ENCODE measurements at places on chromosomes 5 and 9. TPM values are rescaled to one million over a fixed set of nuclear protein-coding genes. Genes with fewer than 3 reads are reported as not detected.

DNA sequence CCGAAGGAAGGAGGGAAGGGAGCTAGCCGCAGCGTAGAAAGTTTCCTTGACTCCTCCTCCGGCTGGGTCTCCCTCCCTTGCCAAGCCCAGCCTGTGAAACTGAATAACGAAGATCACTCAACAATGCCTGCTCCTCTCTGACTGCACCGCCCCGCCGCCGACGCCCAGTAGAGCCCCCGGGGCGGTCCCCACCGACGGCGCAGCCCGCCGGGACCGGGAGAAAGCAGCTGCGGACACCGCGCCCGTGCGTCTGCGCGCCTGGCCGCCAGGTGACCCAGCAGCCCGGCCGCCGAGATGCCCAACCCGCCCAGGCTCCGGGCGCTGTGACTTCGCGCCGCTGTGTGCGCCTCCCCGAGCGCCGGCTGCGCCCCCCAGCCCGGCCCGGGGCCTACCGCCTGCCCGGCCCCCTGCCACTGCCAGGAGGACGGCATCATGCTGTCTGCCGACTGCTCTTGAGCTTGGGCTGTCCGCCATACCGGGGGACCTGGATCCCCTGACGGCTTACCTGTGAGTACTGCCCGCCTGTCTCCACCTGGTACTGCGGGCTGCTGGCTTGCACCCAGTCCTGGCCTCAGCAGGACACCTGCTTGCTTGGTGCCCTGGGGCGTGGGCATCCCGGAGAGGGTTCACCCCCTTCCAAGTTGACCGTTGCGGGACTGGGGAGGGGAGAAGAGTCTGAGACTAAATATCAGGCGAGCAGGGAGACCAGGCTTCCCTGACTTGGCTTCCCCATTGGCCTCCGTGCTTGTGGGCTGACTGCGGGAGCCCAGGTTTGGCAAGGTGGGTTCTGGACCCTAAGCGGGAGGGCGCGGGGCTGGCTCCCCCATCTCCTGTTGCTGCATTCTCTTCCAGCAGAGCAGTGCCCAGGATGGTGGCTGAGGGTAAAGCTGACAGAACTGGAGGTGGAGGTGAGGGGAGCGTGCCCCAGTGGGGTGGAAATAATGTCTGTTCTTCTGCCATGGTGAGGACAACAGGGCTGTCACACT is 26.2 kb upstream of the SPTLC1 start:
- H3K4me1 ChIP-seq = peaks cover 8% of the 10 kb centered on the region
- H3K27me3 ChIP-seq = no peaks in the 10 kb centered on the region
- H3K27ac ChIP-seq = no peak overlapping the region

DNA sequence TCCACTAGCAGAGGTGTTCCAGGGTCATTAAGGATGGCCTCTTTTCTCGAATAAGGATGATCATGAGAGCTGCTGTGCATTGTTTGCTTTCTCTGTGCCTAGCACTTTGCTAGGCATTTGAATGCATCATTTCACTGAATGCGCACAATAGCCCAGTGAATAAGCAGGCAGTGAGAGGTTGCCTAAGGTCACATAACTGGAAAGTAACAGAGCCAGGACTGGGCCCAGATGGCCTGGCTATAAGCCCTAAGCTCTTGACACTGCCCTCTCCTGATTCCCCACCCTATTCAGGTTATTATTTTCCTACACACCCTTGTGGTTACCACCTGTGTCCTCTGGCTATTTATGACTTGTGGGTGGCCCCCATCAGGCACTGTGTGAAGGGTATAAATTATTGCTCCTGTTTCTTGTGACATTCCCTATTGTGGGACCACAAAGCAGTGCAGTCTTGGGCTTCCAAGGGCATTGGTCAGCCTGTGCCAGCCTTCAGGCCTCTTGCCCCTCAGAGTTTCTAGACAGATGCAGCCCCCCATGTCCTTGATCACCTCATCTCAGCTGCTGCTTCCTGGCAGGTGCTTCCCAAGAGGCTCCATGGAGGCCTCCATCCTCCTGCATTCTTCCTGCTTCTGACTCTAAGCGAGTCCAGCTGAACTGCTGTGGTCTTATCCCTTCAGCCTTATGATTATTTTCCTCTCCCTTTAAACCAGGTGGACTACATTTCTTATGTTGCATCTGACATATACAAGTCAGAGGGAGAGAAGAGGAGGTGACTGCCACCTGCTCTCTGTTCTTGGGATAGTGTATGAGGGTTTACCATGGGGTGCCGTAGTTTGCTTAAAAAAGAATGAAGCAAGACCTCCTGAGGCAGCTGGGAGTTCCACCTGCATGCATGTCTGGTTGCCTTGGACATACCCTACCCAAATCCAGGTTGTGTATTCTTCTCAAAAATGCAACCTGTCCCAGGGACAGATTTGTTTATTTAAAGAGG is 47.6 kb downstream of the ANGPTL2 start:
- no peaks in the 10 kb centered on the region for H3K27me3 ChIP-seq
- no peak overlapping the region for H3K27ac ChIP-seq
- H3K36me3 ChIP-seq = no peaks in the 10 kb centered on the region
- no peak overlapping the region for H3K4me3 ChIP-seq
- no peak for DNase-seq
- H3K4me1 ChIP-seq = no peaks in the 10 kb centered on the region

DNA sequence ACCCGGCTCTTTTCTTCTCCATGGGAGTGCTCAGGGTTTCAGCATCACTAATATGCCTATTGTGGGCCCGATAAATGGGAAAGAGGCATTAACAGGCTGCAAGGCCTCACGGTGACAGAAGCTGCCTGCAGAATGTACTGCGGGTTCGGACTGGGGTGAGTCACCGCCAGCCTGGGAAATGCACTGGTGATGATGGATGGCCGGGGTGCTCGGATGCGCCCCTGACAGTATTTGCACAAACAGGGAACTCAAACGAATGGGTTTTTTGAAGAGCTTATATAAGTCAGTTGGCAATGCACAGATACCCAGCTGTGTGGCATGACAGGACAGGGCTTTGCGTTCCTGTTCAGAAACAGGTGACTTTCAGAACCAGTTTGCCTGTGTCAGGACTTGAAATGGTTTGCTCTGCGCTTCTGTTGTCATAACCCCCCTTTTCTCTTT is 42.0 kb upstream of the PITX1 start:
- no peak overlapping the region for H3K4me3 ChIP-seq
- DNase-seq = no peak

- peak overlapping the region; percentile 71 for H3K27ac ChIP-seq
- DNase-seq = peak; percentile 45
- peaks cover 23% of the 10 kb centered on the region for H3K4me1 ChIP-seq
- no peaks in the 10 kb centered on the region for H3K27me3 ChIP-seq
- H3K36me3 ChIP-seq = no peaks in the 10 kb centered on the region
- H3K4me3 ChIP-seq = peak overlapping the region; percentile 74
These were observed 852 bp downstream of the ARHGEF37 start for GRCh38 chr5:149581931-149582768.

GRCh38 chr5:72597456-72597948 is 90.3 kb upstream of the ZNF366 start:
- H3K27me3 ChIP-seq = no peaks in the 10 kb centered on the region
- H3K4me1 ChIP-seq = no peaks in the 10 kb centered on the region
- no peak for DNase-seq
- H3K4me3 ChIP-seq = no peak overlapping the region

- peaks cover 24% of the 10 kb centered on the region for H3K4me1 ChIP-seq
- H3K36me3 ChIP-seq = no peaks in the 10 kb centered on the region
- H3K4me3 ChIP-seq = peak overlapping the region; percentile 99
- no peak for DNase-seq
- peak overlapping the region; percentile 99 for H3K27ac ChIP-seq
- H3K27me3 ChIP-seq = no peaks in the 10 kb centered on the region
These were observed 812 bp downstream of the SREK1 start for GRCh38 chr5:66144834-66145390.

GRCh38 chr5:127192836-127193338 is 97.7 kb upstream of the MEGF10 start:
- H3K27ac ChIP-seq = no peak overlapping the region
- peaks cover 7% of the 10 kb centered on the region for H3K4me1 ChIP-seq
- H3K27me3 ChIP-seq = no peaks in the 10 kb centered on the region
- H3K36me3 ChIP-seq = no peaks in the 10 kb centered on the region
- DNase-seq = no peak

DNA sequence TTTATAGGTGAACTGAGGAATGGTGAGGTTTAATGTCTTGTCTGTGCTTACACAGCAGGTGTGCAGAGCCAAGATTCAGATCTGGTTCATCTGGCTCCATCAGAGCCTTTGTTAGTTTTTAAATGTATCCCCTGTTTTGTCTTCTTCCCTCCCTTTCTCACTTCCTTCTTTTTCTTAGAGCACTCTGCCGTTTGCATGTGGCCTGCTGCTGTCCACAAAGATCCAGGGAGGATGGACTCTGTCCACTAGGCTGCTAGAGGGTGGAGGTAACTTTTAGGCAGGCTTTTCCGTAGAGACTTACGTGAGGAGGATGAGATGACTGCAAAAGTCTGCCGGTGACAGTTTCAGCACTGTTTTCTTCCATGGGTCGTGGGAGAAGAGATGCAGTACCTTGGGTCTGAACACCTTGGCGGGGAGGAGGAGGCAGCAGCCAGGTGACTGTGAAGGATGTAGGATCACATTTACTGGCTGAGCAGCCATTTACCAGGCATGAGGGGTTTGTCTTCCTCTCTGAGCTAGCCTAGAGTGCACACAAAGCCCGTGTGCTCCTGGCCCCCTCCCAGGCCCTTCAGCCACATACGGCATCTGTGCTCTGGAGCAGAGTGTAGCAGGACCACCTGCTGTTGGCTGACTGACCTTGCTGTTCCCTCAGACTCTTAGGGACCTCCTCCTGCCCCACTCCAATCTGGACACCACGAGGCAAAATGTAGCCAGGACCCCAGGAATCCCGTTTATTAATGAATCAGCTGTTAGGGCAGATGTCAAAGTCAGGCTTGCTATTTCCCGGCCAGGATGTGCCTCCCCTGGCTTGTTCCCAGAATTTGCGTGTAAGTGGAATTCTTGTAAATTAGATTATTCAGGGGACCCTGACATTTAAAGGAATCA is 1.8 kb downstream of the NTMT1 start:
- peaks cover 2% of the 10 kb centered on the region for H3K36me3 ChIP-seq
- H3K4me1 ChIP-seq = peaks cover 6% of the 10 kb centered on the region
- peak overlapping the region; percentile 80 for H3K4me3 ChIP-seq
- no peaks in the 10 kb centered on the region for H3K27me3 ChIP-seq
- DNase-seq = no peak
- peak overlapping the region; percentile 91 for H3K27ac ChIP-seq

GRCh38 chr5:79691007-79691406 is 1.4 kb downstream of the CMYA5 start:
- H3K4me1 ChIP-seq = no peaks in the 10 kb centered on the region
- DNase-seq = no peak
- H3K27me3 ChIP-seq = no peaks in the 10 kb centered on the region
- no peaks in the 10 kb centered on the region for H3K36me3 ChIP-seq
- H3K4me3 ChIP-seq = no peak overlapping the region

DNA sequence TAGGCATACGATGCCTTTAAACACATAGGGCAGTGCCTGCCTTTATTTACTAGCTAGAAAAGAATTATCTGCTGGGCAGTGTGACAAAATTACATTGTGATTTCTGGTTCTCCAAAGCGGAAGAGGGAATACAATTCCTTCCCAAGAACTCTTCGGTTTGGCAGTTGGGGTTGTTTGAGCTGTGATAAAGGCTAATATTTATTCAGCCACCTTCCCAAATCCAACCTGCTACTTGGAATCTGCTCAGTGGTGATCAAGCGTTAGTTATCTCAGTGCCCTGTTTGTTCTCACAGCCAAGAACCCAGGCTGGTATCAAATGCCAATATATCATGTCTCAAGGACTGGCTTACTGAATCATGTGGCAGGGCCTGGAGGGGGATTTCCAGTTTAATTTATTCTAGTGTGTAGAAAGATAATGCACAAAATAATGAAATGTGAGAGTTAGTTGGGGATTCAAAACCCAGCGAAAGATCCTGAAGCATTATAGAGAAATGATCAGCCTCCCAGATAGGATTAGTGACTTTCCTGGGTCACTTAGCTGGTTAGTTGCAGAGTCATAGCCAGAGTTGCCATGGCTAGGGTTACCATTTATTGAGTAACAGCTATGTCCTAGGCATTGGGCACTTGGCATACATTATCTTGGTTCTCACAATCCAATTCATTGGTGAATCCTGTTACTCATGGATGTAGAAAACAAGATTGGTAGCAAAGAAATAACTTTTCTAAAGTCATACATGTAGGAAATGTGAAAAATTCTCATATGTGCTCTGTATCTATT is 457.0 kb upstream of the KLF4 start:
- DNase-seq = no peak
- H3K4me1 ChIP-seq = no peaks in the 10 kb centered on the region
- no peaks in the 10 kb centered on the region for H3K36me3 ChIP-seq
- H3K27me3 ChIP-seq = no peaks in the 10 kb centered on the region

The BAAT gene
- 31.9 TPM for total RNA-seq

DNA sequence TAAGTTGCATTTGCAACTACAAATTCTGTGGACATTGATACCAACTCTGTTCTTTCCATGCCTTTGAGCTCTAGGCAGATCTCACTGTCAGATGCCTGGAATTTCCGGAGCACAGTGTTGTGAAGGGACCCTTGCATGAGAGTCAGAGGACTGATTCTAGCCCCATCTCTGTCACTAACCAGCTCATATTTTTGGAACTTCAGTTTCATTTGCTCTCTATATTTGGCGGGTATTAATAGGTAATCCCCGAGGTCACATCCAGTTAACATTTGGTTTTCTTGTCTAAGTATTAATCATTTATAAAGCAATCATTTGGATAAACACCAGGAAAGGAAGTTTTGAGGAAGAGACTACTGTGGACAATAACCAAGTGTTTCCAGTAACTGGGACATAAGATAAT is 115.7 kb downstream of the MAN2A1 start:
- H3K4me3 ChIP-seq = no peak overlapping the region
- DNase-seq = no peak

The LCP2 gene
- total RNA-seq = 7.3 TPM

GRCh38 chr5:124754206-124754927 is 7.9 kb upstream of the ZNF608 start:
- no peaks in the 10 kb centered on the region for H3K36me3 ChIP-seq
- H3K4me1 ChIP-seq = peaks cover under 1% of the 10 kb centered on the region
- DNase-seq = no peak
- H3K27ac ChIP-seq = no peak overlapping the region

DNA sequence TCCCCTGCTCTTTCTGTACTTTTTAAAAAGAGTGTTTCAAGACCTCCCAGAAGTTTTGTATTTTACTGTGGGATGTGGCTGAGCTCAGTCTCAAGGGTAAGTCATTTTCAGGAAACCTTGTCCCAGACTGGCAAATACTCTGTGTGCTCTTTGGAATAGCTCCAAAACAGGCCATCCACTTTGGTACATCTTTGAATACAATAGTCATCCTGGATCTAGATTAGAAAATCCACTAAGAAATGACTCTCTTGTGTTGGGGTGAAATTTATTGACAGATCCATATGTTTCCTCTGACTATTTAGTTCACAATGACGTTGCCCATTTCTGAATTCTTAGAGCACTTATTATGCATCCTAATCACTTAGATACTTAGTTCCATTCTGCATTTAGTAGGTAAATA is 95.2 kb downstream of the PLCXD3 start:
- H3K27ac ChIP-seq = no peak overlapping the region
- no peaks in the 10 kb centered on the region for H3K4me1 ChIP-seq
- no peaks in the 10 kb centered on the region for H3K36me3 ChIP-seq
- DNase-seq = no peak
- no peaks in the 10 kb centered on the region for H3K27me3 ChIP-seq

DNA sequence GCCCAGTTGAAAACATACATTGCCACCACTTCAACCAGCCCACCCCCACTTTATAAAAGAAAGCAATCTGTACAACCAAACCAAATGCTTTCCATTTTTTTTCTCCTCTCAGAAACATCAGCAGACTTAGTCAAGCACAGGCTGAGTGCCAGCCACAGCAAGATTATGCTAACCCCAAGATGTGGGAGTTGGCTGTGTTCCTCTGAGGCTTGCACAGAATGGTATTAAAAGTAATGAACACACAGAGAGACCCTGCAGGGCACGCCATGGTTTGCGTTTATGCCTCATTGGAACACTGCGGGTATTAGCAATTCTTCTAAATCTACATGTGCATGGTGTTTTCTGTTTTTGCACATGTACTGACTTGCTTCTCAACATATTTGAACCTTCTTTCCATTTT is 419.9 kb upstream of the GRAMD2B start:
- no peak overlapping the region for H3K4me3 ChIP-seq

The STOM gene
- total RNA-seq = 398 TPM

The GPRIN1 gene
- 0.50 TPM for total RNA-seq

All from liver (tissue), 10 donors.